ENCODE measurements at places on chromosomes 16 and 17. TPM values are rescaled to one million over a fixed set of nuclear protein-coding genes. Genes with fewer than 3 reads are reported as not detected.

- H3K27ac ChIP-seq = no peak overlapping the region
- H3K27me3 ChIP-seq = no peaks in the 10 kb centered on the region
- H3K4me1 ChIP-seq = peaks cover 10% of the 10 kb centered on the region
- H3K36me3 ChIP-seq = no peaks in the 10 kb centered on the region
- DNase-seq = no peak
- H3K4me3 ChIP-seq = no peak overlapping the region
These were observed 3.1 kb upstream of the WWOX start for GRCh38 chr16:78096386-78096785.

- H3K27me3 ChIP-seq = no peaks in the 10 kb centered on the region
- no peaks in the 10 kb centered on the region for H3K4me1 ChIP-seq
- H3K36me3 ChIP-seq = no peaks in the 10 kb centered on the region
- no peak for DNase-seq
These were observed 41.7 kb upstream of the JPH3 start for GRCh38 chr16:87560428-87561199.

DNA sequence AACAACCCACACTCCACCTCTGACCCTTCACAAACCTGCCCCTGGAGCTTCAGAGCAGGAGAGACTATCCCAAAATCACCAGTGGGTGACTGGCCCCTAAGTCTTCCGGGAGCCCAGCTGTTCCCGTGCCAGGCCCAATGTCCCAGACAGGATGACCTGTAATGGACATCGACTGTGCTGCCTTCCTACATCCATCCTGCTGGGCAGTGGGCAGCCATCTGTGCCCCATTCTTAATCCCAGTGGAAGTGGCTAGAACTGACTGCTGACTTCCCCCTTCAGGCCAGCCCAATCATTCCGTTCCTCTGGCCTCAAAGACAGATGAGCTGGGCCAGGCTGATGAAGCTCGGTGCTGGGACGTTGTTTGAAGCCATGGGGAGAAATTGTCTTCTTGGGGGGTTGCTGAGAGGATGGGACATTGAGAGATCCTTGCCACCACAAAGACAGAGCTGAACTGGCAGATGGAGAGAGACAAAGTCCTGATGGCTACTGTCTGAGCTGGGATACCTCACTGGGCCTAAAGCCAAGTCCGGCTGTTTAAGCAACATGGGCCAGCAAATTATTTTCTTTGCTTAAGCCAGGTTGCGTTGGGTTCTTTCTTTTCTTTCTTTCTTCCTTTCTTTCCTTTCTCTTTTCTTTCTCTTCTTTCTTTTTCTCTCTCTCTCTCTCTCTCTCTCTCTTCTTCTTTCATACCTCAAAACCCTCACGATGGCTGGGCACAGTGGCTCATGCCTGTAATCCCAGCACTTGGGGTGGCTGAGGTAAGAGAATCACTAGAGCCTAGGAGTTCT is 17.9 kb upstream of the ALOX15B start:
- DNase-seq = no peak
- H3K4me1 ChIP-seq = no peaks in the 10 kb centered on the region
- H3K4me3 ChIP-seq = no peak overlapping the region
- H3K27me3 ChIP-seq = peaks cover 3% of the 10 kb centered on the region
- no peaks in the 10 kb centered on the region for H3K36me3 ChIP-seq

- H3K4me1 ChIP-seq = no peaks in the 10 kb centered on the region
- H3K4me3 ChIP-seq = no peak overlapping the region
- H3K27me3 ChIP-seq = no peaks in the 10 kb centered on the region
- no peak overlapping the region for H3K27ac ChIP-seq
- no peak for DNase-seq
- no peaks in the 10 kb centered on the region for H3K36me3 ChIP-seq
These were observed 262.5 kb downstream of the CBLN1 start for GRCh38 chr16:49019081-49019633.

- no peak overlapping the region for H3K27ac ChIP-seq
- H3K36me3 ChIP-seq = no peaks in the 10 kb centered on the region
- H3K4me3 ChIP-seq = no peak overlapping the region
- no peaks in the 10 kb centered on the region for H3K27me3 ChIP-seq
- DNase-seq = no peak
These were observed 363.4 kb downstream of the C16orf95 start for GRCh38 chr16:86953631-86954391.

DNA sequence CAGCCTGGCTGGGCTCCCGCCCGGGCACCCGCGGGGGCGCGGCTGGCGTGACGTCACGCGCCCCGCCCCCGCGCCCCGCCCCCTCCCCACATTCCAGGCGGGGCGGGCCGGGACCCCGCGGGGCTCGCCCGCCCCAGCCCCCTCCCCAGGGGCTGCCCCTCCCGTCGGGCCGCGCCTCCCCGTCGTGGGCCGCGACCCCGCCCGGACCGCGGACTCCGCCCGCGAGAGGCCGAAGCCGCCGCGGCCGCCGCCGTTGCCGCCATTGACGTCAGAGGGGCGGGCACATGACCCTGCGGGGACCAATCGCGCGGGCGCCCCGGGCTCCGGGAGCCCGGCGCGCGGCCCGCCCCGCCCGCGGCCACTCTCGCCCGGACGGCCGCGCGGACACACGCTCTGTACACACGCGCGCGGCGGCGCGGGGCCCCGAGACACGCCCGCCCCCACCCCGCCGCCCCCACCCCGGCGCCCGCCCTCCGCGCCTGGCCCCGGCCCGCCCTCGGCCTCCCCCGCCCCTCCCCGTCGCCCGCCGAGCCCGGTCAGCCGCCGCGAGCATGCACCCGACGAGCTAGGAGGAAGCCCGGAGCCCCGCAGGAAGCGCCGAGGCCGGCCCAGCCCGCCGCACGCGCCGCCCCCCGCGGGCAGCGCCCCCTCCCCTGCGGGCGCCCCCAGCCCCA is at the start of gene CMIP:
CMIP (plus strand) TSS at position 361 of the 674 bp plus-strand sequence.
- H3K36me3 ChIP-seq = no peaks in the 10 kb centered on the region
- peak within 1 kb of the TSS; percentile 100 for H3K4me3 ChIP-seq
- no peak for DNase-seq
- peaks cover 13% of the 10 kb centered on the region for H3K4me1 ChIP-seq
- no peaks in the 10 kb centered on the region for H3K27me3 ChIP-seq

- no peaks in the 10 kb centered on the region for H3K36me3 ChIP-seq
- H3K27ac ChIP-seq = no peak overlapping the region
- no peak overlapping the region for H3K4me3 ChIP-seq
- no peak for DNase-seq
- no peaks in the 10 kb centered on the region for H3K4me1 ChIP-seq
- peaks cover 6% of the 10 kb centered on the region for H3K27me3 ChIP-seq
These were observed 348.1 kb downstream of the FOXL1 start for GRCh38 chr16:86926181-86927094.

- H3K4me1 ChIP-seq = peaks cover 27% of the 10 kb centered on the region
- DNase-seq = peak; percentile 97
- no peaks in the 10 kb centered on the region for H3K36me3 ChIP-seq
- H3K27ac ChIP-seq = peak overlapping the region; percentile 94
These were observed 350 bp upstream of the NEURL4 start for GRCh38 chr17:7329374-7329996.

DNA sequence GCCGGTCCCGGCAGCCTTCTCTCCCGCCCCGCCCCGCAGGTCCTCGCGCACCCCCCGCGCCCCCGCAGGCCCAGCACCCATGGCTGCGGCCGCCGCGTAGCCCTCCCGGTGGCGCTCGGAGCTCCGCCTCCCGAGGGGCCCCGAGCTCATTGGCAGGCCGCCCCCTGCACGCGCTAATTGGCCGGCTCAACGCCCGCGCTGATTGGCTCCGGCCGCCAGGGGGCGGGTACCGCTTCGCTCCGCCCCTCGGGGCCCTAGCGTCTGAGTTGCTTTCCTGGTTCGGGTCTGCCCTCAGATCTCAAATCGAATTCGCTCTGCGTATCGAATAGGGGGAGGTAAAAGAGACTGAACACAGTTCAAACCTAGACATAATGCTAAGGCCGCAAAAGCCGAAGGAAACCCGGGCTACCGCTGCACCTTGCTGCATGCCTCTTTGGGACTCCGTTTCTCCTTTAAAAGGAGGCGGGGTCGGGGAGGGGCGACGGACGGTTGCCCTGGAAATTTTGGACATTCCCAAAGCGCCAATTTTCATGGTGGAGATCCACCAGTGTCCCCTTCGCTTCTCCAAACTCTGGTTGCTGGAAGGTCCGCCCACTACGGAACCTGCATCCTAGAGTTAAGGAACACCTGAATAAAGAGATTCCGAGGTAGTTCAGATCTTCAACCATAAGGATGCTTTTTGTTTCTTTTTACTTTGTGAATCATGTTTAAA is at the start of gene DEXI:
DEXI (minus strand) TSS at position 117 of the 712 bp plus-strand sequence. CDS start 463 bp downstream, outside the sequence.
- peak within 1 kb of the TSS; percentile 72 for H3K27ac ChIP-seq
- H3K36me3 ChIP-seq = no peaks in the 10 kb centered on the region
- peaks cover 32% of the 10 kb centered on the region for H3K4me1 ChIP-seq
- peak; percentile 69 for DNase-seq

- H3K27ac ChIP-seq = no peak overlapping the region
- no peaks in the 10 kb centered on the region for H3K27me3 ChIP-seq
- no peak for DNase-seq
- no peaks in the 10 kb centered on the region for H3K4me1 ChIP-seq
- H3K36me3 ChIP-seq = no peaks in the 10 kb centered on the region
- no peak overlapping the region for H3K4me3 ChIP-seq
These were observed 162.2 kb upstream of the TNRC6C start for GRCh38 chr17:77796176-77796860.

GRCh38 chr17:79211061-79211770 is 136.6 kb downstream of the ENGASE start:
- no peaks in the 10 kb centered on the region for H3K27me3 ChIP-seq

GRCh38 chr17:74778960-74779359 is 2.8 kb upstream of the NAT9 start:
- H3K27ac ChIP-seq = no peak overlapping the region
- DNase-seq = no peak
- H3K4me1 ChIP-seq = peaks cover 28% of the 10 kb centered on the region
- H3K4me3 ChIP-seq = no peak overlapping the region

DNA sequence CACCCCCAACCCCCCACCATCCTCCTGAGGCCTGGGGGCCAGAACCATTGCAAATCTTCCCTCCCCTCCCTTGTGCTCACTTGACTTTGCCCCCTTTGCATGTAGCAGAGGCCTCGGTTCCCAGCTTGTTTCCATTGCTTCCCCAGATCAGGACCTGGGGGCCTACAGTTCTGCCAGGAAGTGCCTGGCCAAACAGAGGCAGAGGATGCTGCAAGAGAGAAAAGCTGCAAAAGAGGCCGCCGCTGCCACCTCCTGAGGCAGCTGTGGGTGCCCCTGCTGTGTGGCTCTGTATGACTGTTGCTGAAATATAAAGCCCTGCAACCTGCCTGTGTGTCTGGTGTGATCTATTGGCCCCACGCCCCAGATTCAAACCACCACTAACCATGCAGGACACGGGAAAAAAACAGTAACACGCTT is 2.3 kb downstream of the NDUFB10 start:
- no peaks in the 10 kb centered on the region for H3K27me3 ChIP-seq
- H3K4me1 ChIP-seq = peaks cover 19% of the 10 kb centered on the region
- H3K27ac ChIP-seq = peak overlapping the region; percentile 18
- DNase-seq = no peak
- H3K4me3 ChIP-seq = peak overlapping the region; percentile 98

DNA sequence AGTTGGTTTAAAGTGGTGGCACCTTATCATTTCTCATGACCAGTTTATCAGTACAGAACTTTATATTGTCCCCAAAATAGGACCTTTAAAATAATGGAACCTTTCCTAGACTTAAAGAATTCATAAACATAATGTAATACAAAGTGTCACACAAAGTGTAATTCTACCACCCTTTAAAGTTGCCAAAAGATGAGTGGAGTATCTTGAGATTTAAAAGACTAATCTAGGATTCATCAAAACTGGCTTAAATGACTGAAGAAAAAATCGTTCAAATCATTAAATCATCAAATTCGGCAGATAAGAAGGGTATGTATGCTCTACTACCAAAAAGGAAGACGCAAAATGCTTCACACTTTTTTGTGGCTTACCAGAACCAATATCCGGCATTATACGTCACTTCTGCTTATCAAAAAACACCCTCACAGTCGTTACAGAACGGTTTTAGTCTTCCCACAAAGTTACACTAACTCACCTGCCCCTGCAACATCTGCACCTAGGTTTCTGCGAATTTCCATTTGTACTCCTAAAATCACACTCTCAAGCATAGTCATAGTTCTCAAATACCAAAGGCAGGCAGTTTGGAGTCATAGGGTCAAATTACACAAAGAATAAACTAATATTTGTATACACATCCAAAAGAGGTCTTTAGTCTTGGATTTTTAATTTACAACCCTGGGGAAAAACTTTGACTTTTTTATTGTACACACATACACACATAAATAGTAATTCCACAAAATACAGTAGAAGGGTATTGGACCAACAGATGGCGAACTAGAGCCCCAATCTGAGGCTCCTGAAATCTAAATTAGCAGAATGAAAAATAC is 1.4 kb upstream of the KANSL1 start:
- H3K27ac ChIP-seq = peak overlapping the region; percentile 98
- H3K4me1 ChIP-seq = peaks cover 30% of the 10 kb centered on the region
- no peaks in the 10 kb centered on the region for H3K27me3 ChIP-seq
- peak; percentile 89 for DNase-seq

- no peaks in the 10 kb centered on the region for H3K36me3 ChIP-seq
- no peak for DNase-seq
- no peak overlapping the region for H3K27ac ChIP-seq
- H3K4me1 ChIP-seq = no peaks in the 10 kb centered on the region
These were observed 72.0 kb downstream of the STXBP4 start for GRCh38 chr17:55040611-55041010.

GRCh38 chr16:47905771-47906170 is 250.0 kb downstream of the ABCC12 start:
- H3K4me1 ChIP-seq = no peaks in the 10 kb centered on the region
- no peaks in the 10 kb centered on the region for H3K36me3 ChIP-seq
- H3K27ac ChIP-seq = no peak overlapping the region
- no peaks in the 10 kb centered on the region for H3K27me3 ChIP-seq

- no peak overlapping the region for H3K4me3 ChIP-seq
- no peak overlapping the region for H3K27ac ChIP-seq
- H3K4me1 ChIP-seq = no peaks in the 10 kb centered on the region
- no peaks in the 10 kb centered on the region for H3K36me3 ChIP-seq
- DNase-seq = no peak
These were observed 213.4 kb downstream of the SLC39A11 start for GRCh38 chr17:72878975-72879660.

Gene KRT32
- total RNA-seq = not detected

Gene TMEM114
- not detected for total RNA-seq

Gene HBA1
- total RNA-seq = 1.9 TPM

Gene MT1E
- total RNA-seq = 10.6 TPM

Gene HSD17B2
- total RNA-seq = not detected

Gene TBC1D3K
- not detected for total RNA-seq

Gene CUEDC1
- 7.4 TPM for total RNA-seq

Gene ANKRD40CL
- not detected for total RNA-seq
